ENCODE measurements at places on chromosomes 6 and 20.
A peak's percentile ranks its signal among the peaks of the same experiment; 100 is the strongest.

DNA sequence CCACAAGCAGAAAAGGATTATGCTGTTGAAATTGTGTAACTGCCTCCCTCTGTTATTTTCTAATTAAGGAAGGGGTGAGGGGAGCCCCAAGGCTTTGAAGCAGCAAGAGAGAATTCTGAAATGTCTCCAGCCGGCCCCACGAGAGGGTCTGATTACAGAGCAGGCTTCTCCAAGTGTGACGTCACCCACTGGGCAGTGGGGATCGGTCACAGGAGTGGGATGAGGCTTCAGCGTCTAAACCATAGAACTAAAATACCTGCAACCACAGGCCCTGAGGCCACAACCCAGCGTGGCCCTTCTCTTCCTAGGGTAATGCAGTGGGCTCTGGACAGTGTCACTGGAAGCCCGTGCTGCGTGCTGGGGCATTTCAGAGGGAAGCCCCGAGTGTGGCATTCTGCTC, 38.6 kb upstream of the APCDD1L start:
- DNase-seq, result no peak

GRCh38 chr6:105492706-105493673, 90.1 kb upstream of the PREP start:
- DNase-seq, result no peak

DNA sequence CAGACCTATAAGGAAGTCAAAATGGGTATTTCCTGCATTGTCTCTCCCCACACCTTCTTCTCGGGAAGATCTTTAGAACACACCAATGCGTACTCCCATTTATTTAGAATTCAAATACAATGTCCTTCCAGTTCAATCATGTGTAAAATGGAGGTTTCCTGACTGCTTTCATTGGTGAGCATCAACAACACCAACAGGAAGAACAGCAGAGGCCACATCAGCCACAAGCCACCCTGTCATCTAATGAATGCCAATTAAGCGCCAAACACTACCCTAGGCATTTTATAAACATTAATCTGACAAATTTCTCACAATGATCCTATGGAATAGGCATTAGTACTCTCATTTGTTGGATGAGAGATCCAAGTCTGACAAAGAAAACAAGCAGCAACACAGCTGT, 68.4 kb upstream of the SMLR1 start:
- DNase-seq, result no peak

GRCh38 chr6:146851837-146852236, 253.1 kb downstream of the ADGB start:
- peak; percentile 22 for DNase-seq

- no peak for DNase-seq
These were observed 15.2 kb downstream of the CDH22 start for GRCh38 chr20:46293084-46293483.

Measured in activated T-helper 1 cell treated with anti-CD3 and anti-CD28 coated beads, Interleukin-12 subunit alpha, Interleukin-12 subunit beta, Interleukin-2, Interleukin-4 antibody, amounts not matched to agents 30 ng/mL and 10 ng/mL and 1 ng/mL, durations not matched to agents 14 hours and 24 hours and 36 hours (primary cell).